Memory B cell (primary cell): ENCODE measurements at places on chromosomes 7 and 10.

GRCh38 chr7:98110249-98111022 lies 3.8 kb downstream of the LMTK2 start:
- DNase-seq, result no peak

DNA sequence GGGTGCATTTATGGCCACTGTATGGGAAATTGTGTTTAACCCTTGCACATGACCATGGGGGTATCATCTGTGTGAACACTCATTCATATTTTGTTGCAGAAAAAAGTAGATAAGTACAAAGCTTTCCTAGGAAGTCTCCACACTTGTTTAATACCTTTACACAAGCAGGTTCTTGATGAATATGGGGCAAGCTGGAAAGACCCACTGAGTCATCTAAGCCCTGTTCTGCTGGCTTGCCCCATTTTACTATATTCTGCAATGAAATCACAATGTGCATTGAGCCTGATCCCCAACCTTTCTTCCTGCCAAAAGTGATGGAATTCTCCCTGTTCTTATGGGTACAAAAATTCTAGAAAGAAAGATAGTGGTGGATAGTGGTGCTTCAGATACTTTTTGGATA lies 99.8 kb downstream of the CCDC71L start:
- DNase-seq, result no peak

- no peak for DNase-seq
These were observed 37.1 kb downstream of the GPR26 start for GRCh38 chr10:123703195-123703790.

GRCh38 chr7:24653316-24654085 lies 80.2 kb downstream of the PALS2 start:
- no peak for DNase-seq

- DNase-seq, result no peak
These were observed 234.1 kb upstream of the KMT2E start for GRCh38 chr7:104779888-104780287.

DNA sequence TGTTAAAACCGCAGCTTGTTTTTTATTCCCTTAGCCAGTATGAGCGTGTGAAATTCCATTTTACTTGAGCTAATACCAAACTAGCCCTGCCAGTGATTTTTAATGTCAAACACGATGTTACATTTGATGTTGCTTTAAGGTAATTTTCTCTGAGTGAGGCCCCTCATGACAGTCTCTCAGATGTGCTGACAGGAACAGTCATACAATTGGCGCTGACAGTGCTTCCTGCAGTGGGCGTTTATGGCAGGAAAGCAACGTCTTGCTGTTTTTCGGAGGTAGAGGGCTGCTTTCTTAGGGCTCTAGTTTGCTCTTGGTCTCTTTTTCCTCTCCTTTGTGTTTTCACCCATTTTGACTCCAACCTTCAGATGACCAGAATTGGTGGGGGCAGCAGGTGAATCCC lies 19.3 kb downstream of the PON1 start:
- DNase-seq, result no peak

DNA sequence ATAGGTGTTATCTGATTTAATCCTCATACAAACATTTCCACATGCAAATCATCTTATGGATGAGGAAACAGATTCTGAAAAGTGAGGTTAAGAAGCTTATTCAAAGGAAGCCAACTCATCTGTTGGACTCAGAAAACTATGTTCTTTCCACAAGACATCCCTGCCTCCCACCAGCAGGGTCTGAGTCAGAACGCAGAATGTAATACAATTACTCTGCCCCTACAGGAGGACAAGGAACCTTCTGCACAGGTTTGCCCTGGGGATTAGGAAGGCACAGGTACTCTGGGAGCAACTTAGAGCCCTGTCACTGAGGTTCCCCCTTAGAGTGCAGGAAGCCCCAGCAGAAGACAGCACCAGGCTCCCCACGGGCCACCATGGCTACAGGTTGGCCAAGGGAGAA lies 255.7 kb downstream of the TNS3 start:
- no peak for DNase-seq

- DNase-seq, result peak; percentile 14
These were observed 19.4 kb downstream of the ZMIZ2 start for GRCh38 chr7:44767912-44768627.

- no peak for DNase-seq
These were observed 15.1 kb upstream of the GATA3 start for GRCh38 chr10:8039321-8039881.

DNA sequence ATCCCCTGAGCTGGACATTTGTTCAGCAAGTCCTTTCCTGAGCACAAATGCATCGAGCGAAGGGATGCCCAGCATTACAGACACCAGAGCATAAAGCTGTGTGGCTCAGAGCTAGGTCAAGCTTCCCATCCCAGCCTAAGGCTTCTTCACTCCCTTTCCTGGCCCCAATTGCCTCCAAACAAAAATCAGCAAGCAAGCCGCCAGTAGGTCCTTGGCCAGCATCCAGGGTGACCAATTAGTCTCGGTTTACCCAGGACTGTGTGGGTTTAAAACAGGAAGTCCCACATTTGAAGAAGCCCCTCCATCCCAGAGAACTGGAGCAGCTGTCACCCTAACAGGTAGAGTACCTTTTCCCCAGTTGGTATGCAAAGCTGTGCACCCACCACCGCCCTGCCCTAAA lies 51.2 kb downstream of the PRKAG2 start:
- DNase-seq, result no peak

- DNase-seq, result no peak
These were observed 136.9 kb downstream of the SNX10 start for GRCh38 chr7:26428571-26428970.

- no peak for DNase-seq
These were observed 7.2 kb downstream of the SFTPD start for GRCh38 chr10:79941585-79942210.
